ENCODE measurements at places on chromosomes 13 and 19.

DNA sequence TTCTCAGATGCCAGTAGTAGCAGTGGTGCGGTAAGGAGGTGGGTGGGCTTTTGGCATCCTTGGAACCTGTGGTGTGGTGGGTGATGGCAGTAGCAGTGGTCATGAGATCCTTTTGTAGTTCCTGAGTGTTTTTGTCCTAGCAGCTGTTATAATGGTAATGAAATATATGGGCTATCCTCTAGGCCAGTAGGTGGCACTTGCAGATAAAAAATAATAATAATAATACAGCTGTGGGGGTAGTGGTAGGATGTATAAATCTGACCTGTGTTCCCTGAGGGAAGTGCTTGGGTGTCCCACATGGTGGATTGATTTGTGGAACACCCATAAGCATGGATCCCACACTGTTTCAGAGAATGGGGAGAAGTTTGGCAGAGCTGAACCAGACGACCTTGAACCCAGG lies 334.0 kb downstream of the SLITRK5 start:
- H3K4me1 ChIP-seq = no peaks in the 10 kb centered on the region
- H3K27me3 ChIP-seq = no peaks in the 10 kb centered on the region
- H3K36me3 ChIP-seq = no peaks in the 10 kb centered on the region

- H3K27ac ChIP-seq = no peak overlapping the region
- H3K4me3 ChIP-seq = no peak overlapping the region
- DNase-seq = no peak
These were observed 208.4 kb upstream of the RXFP2 start for GRCh38 chr13:31530922-31531321.

- H3K27me3 ChIP-seq = no peaks in the 10 kb centered on the region
- DNase-seq = no peak
- H3K36me3 ChIP-seq = no peaks in the 10 kb centered on the region
- H3K27ac ChIP-seq = peak overlapping the region; percentile 74
- no peak overlapping the region for H3K4me3 ChIP-seq
These were observed 17.0 kb upstream of the RUBCNL start for GRCh38 chr13:46403851-46404732.

DNA sequence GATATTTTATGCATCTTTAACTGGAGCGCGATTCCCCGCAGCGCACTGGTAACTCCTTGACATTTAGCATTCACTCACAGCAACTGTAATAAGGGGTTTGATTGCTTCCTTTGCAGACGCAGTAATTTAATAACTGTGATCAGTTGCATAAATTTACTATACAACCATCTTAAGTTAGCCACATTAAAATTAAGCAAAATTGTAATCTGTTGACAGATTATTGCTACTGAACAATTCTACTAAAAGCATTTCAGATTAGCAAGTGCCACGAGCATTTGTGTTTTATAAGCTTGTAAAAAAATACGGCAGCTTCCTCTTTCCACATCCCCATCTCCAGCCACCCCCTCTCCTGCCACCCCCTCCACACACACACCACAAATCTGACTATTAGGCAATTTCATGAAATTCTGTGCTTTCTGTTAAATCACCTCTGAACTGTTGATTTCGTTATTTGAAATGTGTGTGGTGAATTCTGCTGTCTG lies 44.4 kb downstream of the TSHZ3 start:
- H3K27me3 ChIP-seq = no peaks in the 10 kb centered on the region
- no peak for DNase-seq

- peaks cover 25% of the 10 kb centered on the region for H3K4me1 ChIP-seq
- DNase-seq = peak; percentile 8
- no peak within 1 kb of the TSS for H3K4me3 ChIP-seq
These were observed at the start of gene BCL3 for GRCh38 chr19:44748426-44749254. TSS of gene BCL3 (plus strand) at chr19:44748708. CDS start at chr19:44748791, 83 bp downstream.

- H3K4me1 ChIP-seq = no peaks in the 10 kb centered on the region
- DNase-seq = no peak
- no peak overlapping the region for H3K27ac ChIP-seq
These were observed 60.6 kb downstream of the MBNL2 start for GRCh38 chr13:97282705-97283104.

DNA sequence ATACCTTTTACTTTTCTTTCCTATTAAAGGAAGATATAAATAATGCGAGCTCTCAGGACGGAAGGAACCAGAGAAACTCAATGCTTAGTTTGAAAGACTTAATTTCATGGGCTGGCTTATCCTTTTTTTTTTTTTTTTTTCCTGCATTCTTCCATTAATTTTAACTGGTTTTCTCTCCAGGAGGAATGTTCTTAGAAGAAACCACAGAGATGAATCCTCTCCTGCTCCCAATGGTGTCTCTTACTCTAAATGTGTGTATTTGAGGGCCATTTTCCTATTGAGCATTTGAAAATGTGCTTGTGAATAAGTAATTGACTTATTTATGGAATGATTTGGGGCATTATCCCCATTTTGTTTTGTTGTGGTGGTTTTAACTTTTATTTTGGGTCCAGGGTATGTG lies 494.9 kb downstream of the FOXO1 start:
- H3K27ac ChIP-seq = no peak overlapping the region
- H3K36me3 ChIP-seq = no peaks in the 10 kb centered on the region
- no peak for DNase-seq
- no peak overlapping the region for H3K4me3 ChIP-seq

GRCh38 chr13:114203536-114203935 lies 24.5 kb downstream of the CFAP97D2 start:
- no peak overlapping the region for H3K4me3 ChIP-seq
- H3K36me3 ChIP-seq = no peaks in the 10 kb centered on the region
- H3K27me3 ChIP-seq = no peaks in the 10 kb centered on the region
- peak overlapping the region; percentile 74 for H3K27ac ChIP-seq

GRCh38 chr19:57241176-57241575 lies 744 bp downstream of the ZNF805 start:
- H3K27ac ChIP-seq = peak overlapping the region; percentile 84
- no peaks in the 10 kb centered on the region for H3K27me3 ChIP-seq
- peak overlapping the region; percentile 52 for H3K4me3 ChIP-seq
- H3K36me3 ChIP-seq = peaks cover 34% of the 10 kb centered on the region
